ENCODE measurements at places on chromosomes 3 and 15. TPM values are rescaled to one million over a fixed set of nuclear protein-coding genes. Genes with fewer than 3 reads are reported as not detected.

The FILIP1L gene
- 15.7 TPM for total RNA-seq

The OSTN gene
- not detected for total RNA-seq

The B4GALT4 gene
- total RNA-seq = 17.3 TPM

The SLC2A2 gene
- not detected for total RNA-seq

The MUC20 gene
- 7.0 TPM for total RNA-seq

The BSN gene
- total RNA-seq = 0.12 TPM

The CAPN3 gene
- total RNA-seq = 4.5 TPM

The DUOXA2 gene
- total RNA-seq = not detected

The SLC6A11 gene
- total RNA-seq = not detected

The SNRPN gene
- 54.0 TPM for total RNA-seq

The CPN2 gene
- not detected for total RNA-seq

The SH3GL3 gene
- not detected for total RNA-seq

The SNTN gene
- not detected for total RNA-seq

The LOXL1 gene
- total RNA-seq = 1.0 TPM

The ADGRG7 gene
- not detected for total RNA-seq

The RTP4 gene
- total RNA-seq = 21.6 TPM

The CD200R1 gene
- 18.6 TPM for total RNA-seq

The WDR93 gene
- not detected for total RNA-seq

The FGD5 gene
- total RNA-seq = not detected

The HRG gene
- total RNA-seq = not detected

The SERINC4 gene
- total RNA-seq = 0.17 TPM

The PLCH1 gene
- 0.88 TPM for total RNA-seq

The CD86 gene
- total RNA-seq = 5.4 TPM

The C3orf22 gene
- not detected for total RNA-seq

The HCLS1 gene
- total RNA-seq = 383 TPM

The MKRN3 gene
- total RNA-seq = 1.1 TPM

The TERC gene
- total RNA-seq = 3.1 TPM

The IL17RC gene
- 1.1 TPM for total RNA-seq

The LRRC3B gene
- not detected for total RNA-seq

The CHRM5 gene
- not detected for total RNA-seq

The CD96 gene
- total RNA-seq = 287 TPM

The ITIH4 gene
- total RNA-seq = 15.2 TPM

The ACTC1 gene
- not detected for total RNA-seq

The CLSTN2 gene
- total RNA-seq = not detected

The NOX5 gene
- total RNA-seq = 0.02 TPM

The FOXL2NB gene
- not detected for total RNA-seq

The B3GALNT1 gene
- 5.4 TPM for total RNA-seq

The BMF gene
- 9.6 TPM for total RNA-seq

The MYLK gene
- total RNA-seq = not detected

The RTP3 gene
- total RNA-seq = not detected

The RLBP1 gene
- not detected for total RNA-seq

The GABRG3 gene
- not detected for total RNA-seq

The CCR3 gene
- total RNA-seq = 0.24 TPM

The DPPA2 gene
- total RNA-seq = not detected

The MUC13 gene
- not detected for total RNA-seq

The TMC3 gene
- not detected for total RNA-seq

The PDCD10 gene
- 67.6 TPM for total RNA-seq

The GP9 gene
- total RNA-seq = not detected

The MME gene
- not detected for total RNA-seq

The STAC gene
- total RNA-seq = not detected

The PFKFB4 gene
- 8.8 TPM for total RNA-seq

The SLC38A3 gene
- not detected for total RNA-seq

Measured in T-helper 1 cell treated with Interleukin-12 subunit alpha and Interleukin-12 subunit beta and Interleukin-4 antibody, amounts not matched to agents 30 ng/mL and 1 ng/mL, for 36 hours (primary cell).